Endodermal cell (in vitro differentiated cells): ENCODE measurements at places on chromosomes 4 and X. TPM values are rescaled to one million over a fixed set of nuclear protein-coding genes. Genes with fewer than 3 reads are reported as not detected.

DNA sequence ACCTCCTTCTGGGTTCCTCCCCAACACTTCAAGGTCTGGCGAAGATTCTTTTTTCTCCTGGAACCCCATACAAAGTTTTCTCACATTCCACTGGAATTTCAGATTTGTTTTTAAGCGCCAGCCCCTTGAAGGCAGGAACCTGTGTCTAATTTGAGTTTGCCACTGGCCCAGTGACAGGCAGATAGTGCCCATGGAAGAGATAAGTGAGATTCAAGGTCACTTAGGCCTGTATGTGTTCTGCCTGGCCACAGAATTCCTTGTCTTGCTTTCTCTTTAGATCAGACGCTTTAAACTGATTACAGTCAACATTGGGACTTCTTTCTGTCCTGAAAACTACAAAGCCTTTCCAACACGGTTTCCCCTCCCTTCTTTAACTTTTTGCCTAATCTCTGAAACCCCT, 11.2 kb downstream of the ATOH1 start:
- DNase-seq: no peak
- H3K27me3 ChIP-seq: peaks cover 54% of the 10 kb centered on the region
- H3K36me3 ChIP-seq: no peaks in the 10 kb centered on the region
- no peak overlapping the region for H3K27ac ChIP-seq

Gene ODAM
- not detected in 2 replicates for total RNA-seq

Gene CENPVL2
- 0.45 to 0.55 TPM (median 0.53 TPM) in 3 replicates for total RNA-seq

Gene STOX2
- 12.7 and 13.1 TPM in 2 replicates for total RNA-seq

Gene PDZD4
- total RNA-seq: 68.3 and 84.4 TPM in 2 replicates

DNA sequence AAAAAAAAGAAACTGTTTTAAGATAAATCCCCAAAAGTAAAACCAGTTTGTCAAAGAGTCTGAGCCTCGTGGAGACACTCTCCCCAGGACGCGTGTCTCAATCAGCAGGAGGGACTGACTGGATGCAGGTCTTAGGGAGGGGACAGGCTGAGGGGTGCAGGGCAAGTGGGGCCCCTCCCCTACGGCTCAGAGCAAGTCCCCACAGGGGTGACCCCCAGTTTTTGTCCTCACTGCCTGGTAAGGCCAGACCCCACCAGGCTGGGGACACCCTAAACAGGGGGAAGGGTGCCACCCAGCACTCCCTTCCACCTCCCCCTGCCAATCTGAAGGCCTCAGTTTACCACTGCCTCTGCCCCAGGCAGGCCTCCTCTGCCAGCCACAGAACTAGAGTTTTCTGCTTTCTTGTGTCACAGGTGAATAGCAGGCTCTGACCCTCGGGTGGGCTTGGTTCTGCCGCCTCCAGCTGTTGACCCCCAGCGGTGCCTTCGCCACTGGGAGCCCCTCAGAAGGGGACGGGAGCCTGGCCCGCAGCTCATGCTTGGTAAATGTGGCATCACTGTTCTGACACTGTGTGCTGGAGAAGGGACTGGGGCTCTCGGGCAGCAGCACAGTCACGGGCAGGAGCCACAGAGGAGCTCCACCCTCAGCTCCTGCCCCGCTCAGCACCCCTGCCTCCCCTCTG, 69.8 kb upstream of the MXD4 start:
- no peak overlapping the region for H3K4me3 ChIP-seq
- no peaks in the 10 kb centered on the region for H3K27me3 ChIP-seq
- H3K36me3 ChIP-seq: no peaks in the 10 kb centered on the region
- no peaks in the 10 kb centered on the region for H3K4me1 ChIP-seq

Gene COL4A5
- 302 and 365 TPM in 2 replicates for total RNA-seq

- H3K4me1 ChIP-seq: no peaks in the 10 kb centered on the region
- no peak overlapping the region for H3K4me3 ChIP-seq
- H3K27me3 ChIP-seq: no peaks in the 10 kb centered on the region
- no peak for DNase-seq
- no peak overlapping the region for H3K27ac ChIP-seq
These were observed 51.9 kb upstream of the HUWE1 start for GRCh38 chrX:53738370-53738906.

Gene SPANXD
- not detected in 3 replicates for total RNA-seq

DNA sequence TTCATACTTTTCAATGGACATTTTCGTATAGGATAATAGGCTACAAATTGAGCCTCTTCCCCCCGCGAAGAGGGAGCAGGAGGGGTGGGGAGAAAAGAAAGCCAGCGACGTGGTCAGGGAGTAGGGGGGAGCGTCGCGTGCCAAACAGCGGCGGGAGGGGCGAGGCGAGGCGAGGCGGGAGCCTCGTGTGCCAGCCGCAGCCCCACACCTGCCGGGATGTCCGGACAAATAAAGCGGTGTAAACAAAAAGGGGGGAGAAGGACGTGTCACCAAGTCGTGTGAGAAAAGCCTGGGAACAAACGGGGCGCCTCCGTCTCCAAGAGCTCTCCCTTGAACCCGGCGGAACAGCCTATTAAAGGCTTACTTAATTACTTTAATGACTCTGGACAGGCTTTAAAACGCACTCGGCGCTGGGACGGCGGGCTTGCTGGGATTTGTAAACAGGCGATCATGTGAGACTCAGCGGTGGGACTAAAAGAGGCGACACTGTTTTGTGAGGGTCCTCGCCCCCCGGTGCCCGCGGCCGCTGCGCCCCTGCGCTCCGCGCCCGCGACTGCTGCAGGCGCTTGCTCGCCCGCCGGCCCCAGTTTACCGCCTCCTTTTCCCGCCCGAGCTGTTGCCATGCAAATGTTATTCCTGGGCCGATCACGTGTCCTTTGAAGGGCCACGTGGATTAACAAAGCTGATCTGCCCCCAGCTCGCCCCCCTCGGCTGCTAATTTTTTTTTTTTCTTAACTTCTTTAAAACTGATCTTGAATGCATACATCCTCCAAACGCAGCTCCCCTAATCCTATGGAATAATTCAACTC, at the start of gene HELT:
Gene HELT, plus strand, starts transcription at position 527 of the 809 bp plus-strand sequence. CDS start 439 bp downstream, outside the sequence.
- peaks cover 10% of the 10 kb centered on the region for H3K4me1 ChIP-seq
- no peaks in the 10 kb centered on the region for H3K36me3 ChIP-seq
- peak within 1 kb of the TSS; percentile 45 for H3K4me3 ChIP-seq
- peak; percentile 83 for DNase-seq

- no peaks in the 10 kb centered on the region for H3K27me3 ChIP-seq
- H3K27ac ChIP-seq: no peak overlapping the region
- DNase-seq: no peak
- no peaks in the 10 kb centered on the region for H3K4me1 ChIP-seq
- no peaks in the 10 kb centered on the region for H3K36me3 ChIP-seq
- no peak overlapping the region for H3K4me3 ChIP-seq
These were observed 770.4 kb upstream of the NDST4 start for GRCh38 chr4:115883847-115884246.

DNA sequence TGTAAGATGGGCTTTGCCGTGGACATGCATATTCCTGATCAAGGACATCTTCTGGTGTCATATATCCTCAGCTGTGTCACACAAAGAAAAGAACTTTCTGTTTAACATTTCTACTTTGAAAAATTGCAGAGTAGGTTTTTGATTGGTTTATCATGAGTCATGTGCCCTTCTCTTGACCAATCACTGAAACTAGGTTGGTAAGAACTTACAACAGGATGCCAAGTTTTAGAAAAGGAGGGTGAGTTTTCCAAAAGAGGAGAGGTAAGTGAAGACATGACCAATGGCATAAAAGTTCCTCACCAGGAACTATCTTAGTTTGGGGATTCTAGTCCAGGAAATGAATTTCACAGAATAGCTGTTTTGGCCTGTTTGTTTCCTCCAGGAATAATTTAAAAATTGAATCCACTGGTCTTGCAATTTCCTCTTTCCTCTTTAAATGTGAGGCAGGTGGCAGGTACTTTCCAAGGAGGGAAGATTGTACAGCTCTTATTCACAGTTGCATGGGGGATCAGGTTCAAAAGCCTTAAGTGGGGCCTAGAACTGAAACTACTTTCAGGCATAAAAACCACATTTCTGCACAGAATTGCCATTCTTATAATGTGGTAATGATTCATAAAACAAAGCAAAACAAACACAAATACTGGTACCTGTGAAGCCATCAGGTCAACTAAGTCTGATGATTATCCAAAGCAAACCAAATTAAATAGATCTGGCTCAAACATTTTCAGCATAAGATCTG, 1114.5 kb upstream of the LCORL start:
- no peak overlapping the region for H3K27ac ChIP-seq
- no peaks in the 10 kb centered on the region for H3K4me1 ChIP-seq
- H3K36me3 ChIP-seq: no peaks in the 10 kb centered on the region
- DNase-seq: no peak

DNA sequence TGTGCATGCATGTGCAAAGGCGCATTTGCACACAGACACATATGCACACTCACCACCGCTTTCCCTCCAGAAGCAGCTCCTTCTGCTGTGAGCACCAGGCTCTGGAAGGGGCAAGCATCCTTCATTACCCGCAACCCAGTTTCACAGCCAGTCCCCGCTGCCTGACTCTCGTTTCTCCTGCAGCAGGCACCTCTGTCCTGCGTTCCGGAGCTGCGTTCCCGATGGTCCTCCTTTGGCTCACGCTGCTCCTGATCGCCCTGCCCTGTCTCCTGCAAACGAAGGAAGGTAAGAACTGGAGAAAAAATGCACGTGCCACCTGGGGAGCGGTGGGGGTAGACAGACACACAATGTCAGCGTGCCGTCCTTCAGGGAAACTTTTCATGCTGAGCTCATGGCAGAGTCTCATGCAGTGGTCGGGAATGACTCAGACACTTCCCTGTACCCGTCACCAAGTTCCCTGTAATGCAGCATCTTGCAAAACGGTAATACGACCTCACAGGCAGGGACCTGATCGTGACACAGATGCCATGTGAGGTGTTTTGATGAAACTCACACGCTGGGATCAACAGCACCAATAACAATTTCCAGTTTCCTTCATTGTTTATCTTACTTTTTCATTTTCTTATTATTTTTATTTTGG, 5.1 kb downstream of the IL3RA start:
- no peak overlapping the region for H3K27ac ChIP-seq
- no peaks in the 10 kb centered on the region for H3K27me3 ChIP-seq
- no peaks in the 10 kb centered on the region for H3K4me1 ChIP-seq
- DNase-seq: no peak

Gene PRSS12
- total RNA-seq: 4.1 to 4.6 TPM (median 4.2 TPM) in 3 replicates

- no peak overlapping the region for H3K4me3 ChIP-seq
- H3K27me3 ChIP-seq: no peaks in the 10 kb centered on the region
These were observed 105.0 kb downstream of the SORCS2 start for GRCh38 chr4:7297374-7297773.

Gene ADH1B
- not detected in 2 replicates for total RNA-seq

DNA sequence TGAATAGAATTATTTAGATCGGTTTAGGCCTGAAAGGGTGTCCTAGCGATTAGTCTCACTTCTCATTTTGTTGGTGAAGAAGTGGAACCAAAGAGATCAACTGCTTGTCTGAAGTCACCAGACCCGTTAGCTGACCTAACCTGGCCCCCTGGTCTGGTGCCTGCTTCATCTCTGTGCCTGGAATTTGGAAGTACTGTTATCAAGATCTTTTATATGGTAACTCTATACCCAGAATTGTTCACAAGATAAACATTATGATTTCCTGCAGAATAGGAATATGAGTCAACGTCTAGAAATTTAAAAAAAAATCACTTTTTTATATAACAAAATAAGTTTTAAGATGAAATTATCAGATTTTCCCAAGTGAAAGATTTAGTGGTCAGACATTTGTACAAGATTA, 37.2 kb downstream of the LRP2BP start:
- H3K27me3 ChIP-seq: no peaks in the 10 kb centered on the region
- H3K4me3 ChIP-seq: no peak overlapping the region
- H3K27ac ChIP-seq: no peak overlapping the region
- no peak for DNase-seq

DNA sequence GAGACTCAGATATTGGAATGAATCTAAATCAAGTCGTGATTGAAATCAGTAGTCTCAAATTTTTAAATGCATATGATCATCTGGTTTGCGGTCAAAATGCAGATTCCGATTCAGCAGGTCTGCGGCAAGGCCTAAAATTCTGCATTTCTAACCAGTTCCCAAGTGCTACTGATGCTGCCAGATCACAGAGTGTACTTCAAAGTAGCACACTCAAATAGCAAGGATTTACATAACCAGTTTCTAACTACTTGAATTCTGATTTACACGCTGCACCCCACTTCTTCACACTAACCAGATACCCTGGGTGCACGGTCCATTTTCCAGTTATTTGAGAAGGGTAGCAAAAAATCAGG, 752 bp downstream of the MBTPS2 start:
- H3K4me3 ChIP-seq: peak overlapping the region; percentile 82
- no peaks in the 10 kb centered on the region for H3K27me3 ChIP-seq
- DNase-seq: no peak
- H3K27ac ChIP-seq: no peak overlapping the region

Gene MID2
- 9.9 and 10.0 TPM in 2 replicates for total RNA-seq

GRCh38 chr4:100086766-100087431, 103.4 kb downstream of the DDIT4L start:
- H3K36me3 ChIP-seq: no peaks in the 10 kb centered on the region
- H3K27ac ChIP-seq: no peak overlapping the region
- H3K4me1 ChIP-seq: no peaks in the 10 kb centered on the region
- H3K27me3 ChIP-seq: no peaks in the 10 kb centered on the region
- H3K4me3 ChIP-seq: no peak overlapping the region

GRCh38 chr4:185020863-185021761, 2.8 kb downstream of the HELT start:
- peak; percentile 68 for DNase-seq
- H3K4me1 ChIP-seq: peaks cover 7% of the 10 kb centered on the region
- H3K36me3 ChIP-seq: no peaks in the 10 kb centered on the region
- peak overlapping the region; percentile 56 for H3K4me3 ChIP-seq
- peaks cover 100% of the 10 kb centered on the region for H3K27me3 ChIP-seq

DNA sequence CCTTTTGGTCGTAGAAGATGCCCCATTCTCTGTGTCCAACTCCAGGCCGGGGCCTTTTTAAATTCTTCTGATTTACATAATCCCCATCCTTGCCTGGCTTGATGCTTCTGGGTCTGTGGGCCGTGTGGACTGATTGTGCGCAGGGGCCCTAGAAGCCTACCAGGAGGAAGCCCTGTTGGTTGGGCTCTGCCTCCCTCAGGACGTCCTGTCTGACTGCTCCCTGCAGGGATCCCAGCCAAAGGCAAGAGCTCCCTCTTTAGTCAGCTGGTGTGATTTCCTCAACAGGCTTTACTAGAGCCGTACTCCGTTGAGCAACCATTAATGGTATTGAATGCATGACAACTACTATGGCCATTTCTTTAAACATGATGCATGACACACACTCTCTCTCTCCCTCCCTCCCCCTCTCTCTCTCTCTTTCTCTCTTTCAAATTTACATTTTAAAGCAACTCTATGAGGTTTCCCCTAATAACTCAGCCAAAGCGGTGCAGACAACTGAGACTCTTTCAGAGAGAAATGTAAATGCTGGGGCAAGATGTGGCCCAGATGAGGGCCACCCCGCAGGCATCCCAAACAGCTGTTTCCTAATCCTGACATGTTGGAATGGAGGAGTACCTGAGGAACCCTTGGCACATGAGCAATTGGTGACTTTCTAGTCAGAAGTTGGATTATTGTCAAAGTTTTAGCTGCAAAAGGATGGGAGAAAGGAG, 117.3 kb downstream of the DRD5 start:
- no peaks in the 10 kb centered on the region for H3K36me3 ChIP-seq
- H3K4me1 ChIP-seq: no peaks in the 10 kb centered on the region

Gene CD38
- not detected in 3 replicates for total RNA-seq

- no peaks in the 10 kb centered on the region for H3K36me3 ChIP-seq
- DNase-seq: peak; percentile 56
- no peaks in the 10 kb centered on the region for H3K27me3 ChIP-seq
These were observed 62.1 kb downstream of the GPRIN3 start for GRCh38 chr4:89245459-89245858.

Gene RAI2
- total RNA-seq: 4.1 and 4.8 TPM in 2 replicates
